ENCODE measurements at places on chromosomes 13 and 19. TPM values are rescaled to one million over a fixed set of nuclear protein-coding genes. Genes with fewer than 3 reads are reported as not detected.

DNA sequence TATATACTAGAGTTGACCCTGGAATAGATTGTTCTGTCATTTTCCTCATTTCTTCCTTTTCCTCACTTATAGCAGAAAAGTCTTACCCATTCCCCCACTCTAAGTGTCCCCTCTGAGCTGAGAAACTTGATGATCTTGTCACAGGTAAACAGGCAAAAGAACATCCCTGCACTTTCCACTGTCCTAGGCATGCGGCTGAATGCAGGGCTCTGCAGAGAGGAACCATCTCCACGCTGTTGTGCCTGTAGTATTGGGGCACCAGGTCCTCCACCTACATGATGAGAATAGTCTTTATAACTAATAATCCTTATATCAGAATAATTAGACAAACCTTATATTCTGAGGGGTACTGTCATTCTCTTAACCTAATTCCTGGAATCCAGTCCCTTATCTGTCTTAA lies 211.3 kb downstream of the RBM26 start:
- DNase-seq: no peak

GRCh38 chr13:22428188-22428828 lies 752.5 kb upstream of the SGCG start:
- DNase-seq: no peak

- DNase-seq: no peak
These were observed at the start of gene CAMSAP3 for GRCh38 chr19:7595466-7596133. Gene CAMSAP3, plus strand, starts transcription at chr19:7595863. Its CDS starts 140 bp downstream, at chr19:7596003.

DNA sequence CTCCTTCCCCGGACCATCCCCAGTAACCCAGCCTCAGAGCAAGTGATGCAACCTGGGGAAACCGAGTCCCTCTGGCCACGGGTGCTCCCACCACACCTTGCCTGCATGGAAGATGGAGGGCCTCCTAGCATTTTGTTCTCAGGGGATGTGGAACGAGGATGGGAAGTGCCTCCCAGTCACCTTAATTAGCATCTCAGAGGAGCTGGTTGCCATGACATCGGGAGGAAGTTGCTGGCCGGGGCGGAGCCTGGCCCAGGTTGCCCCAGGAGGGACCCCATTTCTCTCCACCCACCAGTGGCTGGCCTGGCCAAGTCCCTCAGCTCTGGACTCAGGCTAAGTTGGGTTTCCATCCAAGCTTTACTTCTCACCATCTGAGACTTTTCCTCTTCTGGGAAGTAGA lies 24.1 kb upstream of the PTPRS start:
- no peak for DNase-seq

GRCh38 chr19:32296694-32297093 lies 48.7 kb upstream of the ZNF507 start:
- DNase-seq: no peak

- no peak for DNase-seq
These were observed 39.3 kb downstream of the C13orf46 start for GRCh38 chr13:113934576-113934975.

GRCh38 chr13:25738342-25739196 lies 313.2 kb downstream of the SHISA2 start:
- no peak for DNase-seq

DNA sequence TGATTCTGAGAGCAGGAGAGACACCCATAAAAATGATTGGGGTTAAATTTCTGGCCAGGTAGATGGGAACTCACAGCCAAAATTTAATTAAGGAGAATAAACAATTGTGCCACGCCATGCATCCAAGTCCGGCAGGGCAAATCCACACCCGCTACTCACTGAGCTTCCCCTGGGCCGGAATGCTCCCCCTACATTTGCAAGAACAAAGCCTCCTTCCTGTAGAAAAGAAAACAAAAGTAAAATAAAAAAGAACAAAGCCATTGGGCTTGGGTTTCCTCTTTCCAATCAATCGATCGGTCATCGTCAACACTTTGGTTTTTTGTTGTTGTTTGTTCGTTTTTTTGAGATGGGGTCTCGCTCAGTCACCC lies 30.2 kb upstream of the TFDP1 start:
- no peak for DNase-seq

DNA sequence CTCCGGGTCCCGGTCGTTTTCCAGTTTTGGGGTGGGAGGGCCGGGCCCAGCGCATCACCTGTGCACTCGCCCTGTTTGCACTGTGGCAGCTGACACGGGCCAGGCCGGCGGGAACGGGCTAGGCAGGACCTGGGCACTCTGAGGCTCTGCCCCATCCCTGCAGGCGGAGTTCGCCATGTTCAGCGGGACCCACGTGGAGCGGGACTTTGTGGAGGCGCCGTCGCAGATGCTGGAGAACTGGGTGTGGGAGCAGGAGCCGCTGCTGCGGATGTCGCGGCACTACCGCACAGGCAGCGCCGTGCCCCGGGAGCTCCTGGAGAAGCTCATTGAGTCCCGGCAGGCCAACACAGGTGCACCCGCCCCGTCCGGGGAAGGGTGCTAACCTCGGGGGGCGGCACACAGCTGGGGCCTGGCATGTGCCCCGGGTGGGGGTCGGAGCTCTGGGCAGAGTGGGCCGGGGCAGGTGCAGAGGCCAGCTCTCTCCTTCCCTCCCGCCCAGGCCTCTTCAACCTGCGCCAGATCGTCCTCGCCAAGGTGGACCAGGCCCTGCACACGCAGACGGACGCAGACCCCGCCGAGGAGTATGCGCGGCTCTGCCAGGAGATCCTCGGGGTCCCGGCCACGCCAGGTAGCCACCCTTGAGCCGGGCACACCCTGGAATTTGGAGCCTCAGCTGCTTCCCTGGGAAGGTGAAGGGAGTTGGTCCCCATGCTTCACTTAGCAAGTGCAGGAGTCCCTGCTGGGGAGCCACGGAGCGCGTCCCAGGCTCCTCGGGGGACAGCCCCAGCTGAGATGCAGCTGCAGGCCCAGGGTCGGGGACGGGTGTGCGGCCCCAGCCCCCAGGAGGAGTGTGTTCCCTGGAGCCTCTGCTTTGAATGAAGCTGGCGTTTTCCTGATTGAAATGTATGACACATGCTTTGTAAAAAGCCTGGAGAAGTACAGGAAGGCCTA lies 9.3 kb upstream of the ZNF554 start:
- no peak for DNase-seq

GRCh38 chr13:52945348-52945747 lies 83.3 kb upstream of the OLFM4 start:
- DNase-seq: no peak

GRCh38 chr19:56142087-56142787 lies 1.1 kb downstream of the ZNF444 start:
- DNase-seq: no peak

DNA sequence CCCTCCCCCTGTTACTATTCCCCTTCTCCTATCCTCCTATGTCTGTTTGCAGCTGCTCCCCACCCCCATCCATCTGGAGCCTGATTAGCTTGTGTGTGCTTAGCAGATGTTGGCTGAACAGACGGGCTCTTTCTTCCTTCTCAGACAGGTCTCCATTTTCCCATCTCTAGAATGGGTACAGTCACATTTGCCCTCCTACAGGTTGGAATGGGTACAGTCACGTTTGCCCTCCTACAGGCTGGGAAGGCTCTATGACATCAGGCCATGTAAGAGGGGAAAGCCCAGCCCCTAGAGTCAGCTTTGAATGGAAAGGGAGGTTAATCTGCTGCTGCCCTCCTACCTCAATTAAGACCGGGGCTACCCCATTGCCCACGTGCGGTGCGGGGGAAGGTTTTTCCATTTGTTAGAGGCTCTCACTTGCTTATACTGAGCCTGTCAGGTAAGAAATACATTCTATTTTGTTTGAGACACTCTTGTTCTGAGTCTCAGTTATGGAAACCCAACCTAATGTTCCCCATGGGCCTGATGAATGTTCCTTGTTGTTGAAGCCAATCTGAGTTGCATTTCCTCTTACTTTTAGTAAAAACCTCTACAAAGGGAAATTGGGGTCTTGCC lies 2.2 kb upstream of the CLEC17A start:
- DNase-seq: no peak

- no peak for DNase-seq
These were observed 62.7 kb upstream of the ZNF726 start for GRCh38 chr19:23851966-23852365.

DNA sequence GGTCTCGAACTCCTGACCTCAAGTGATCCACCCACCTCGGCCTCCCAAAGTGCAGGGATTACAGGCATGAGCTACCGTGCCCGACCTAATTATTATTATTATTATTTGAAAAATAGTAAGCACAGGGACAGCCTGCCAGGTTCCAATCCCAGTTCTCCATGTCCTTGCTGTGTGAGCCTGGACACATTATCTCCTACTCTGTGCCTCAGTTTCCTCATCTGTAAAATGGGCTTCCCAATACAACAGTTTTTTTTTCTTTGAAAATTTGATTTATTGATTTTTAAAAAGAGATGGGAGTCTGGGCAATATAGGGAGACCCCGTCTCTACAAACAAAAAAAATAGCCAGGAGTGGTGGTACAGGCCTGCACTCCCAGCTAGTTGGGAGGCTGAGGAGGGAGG lies 3.3 kb downstream of the ZGLP1 start:
- no peak for DNase-seq

DNA sequence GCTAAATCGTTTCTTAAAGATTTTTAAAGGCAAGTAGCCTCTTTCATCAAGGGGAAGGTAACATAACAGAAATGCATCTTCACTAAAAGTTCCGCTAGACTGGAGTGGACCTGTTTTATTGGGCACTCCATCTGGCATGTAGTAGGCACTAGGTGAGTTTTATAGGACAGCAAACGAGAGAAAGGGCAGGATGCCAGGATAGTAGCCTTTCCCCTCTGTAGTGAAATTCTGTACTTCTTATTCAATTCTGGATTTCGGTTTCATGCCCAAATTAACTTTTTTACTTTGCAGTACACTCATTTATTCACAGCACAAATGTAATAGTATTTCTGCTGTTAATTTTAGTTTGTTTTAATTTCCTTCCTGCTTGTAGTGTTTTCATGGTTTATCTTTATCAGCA lies 45.2 kb downstream of the GPR180 start:
- no peak for DNase-seq

- no peak for DNase-seq
These were observed 222.0 kb downstream of the SLITRK5 start for GRCh38 chr13:87893186-87893585.

DNA sequence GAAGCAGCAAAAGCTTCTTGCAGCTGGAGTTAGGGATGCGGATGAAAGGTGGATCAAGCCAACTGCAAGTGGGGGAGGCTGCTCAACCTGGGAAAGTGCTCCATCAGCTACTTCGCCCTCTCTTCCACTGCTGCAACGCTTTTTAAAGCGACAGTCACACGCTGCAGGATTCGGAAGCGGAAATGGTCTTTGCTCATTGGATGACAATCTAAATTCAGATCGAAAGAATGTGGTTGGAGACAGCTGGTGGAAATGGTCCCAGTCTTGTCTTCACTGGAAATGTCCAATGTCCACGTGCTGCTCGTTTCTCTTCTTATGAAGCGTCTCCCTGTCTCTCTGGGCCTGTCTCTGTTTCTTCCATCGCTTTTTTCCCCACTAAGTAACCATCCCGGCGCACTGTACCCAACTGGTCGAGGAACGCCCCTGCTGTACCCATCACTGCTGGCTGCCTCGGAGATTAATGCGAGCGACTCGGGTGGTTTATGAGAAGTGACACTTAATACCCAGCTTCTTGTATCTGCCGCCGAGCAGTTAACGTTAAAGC lies 2.1 kb upstream of the FGF9 start:
- no peak for DNase-seq

DNA sequence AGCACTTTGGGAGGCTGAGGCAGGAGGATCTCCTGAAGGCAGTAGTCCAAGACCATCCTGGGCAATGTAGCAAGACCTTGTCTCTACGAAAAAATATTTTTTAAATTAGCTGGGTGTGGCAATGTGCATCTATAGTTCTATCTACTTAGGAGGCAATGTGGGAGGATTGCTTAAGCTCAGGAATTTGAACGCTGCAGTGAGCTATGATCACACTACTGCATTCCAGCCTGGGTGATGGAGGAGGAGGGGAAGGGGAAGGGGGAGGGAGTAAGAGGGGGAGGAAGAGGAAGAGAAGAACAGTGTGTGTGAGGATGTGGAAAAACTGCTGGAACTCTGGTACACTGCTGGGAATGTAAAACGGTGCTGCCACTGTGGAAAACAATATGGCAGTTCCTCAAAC lies 9.2 kb upstream of the CLIP3 start:
- no peak for DNase-seq

GRCh38 chr13:60379837-60380565 lies 17.0 kb upstream of the TDRD3 start:
- no peak for DNase-seq

DNA sequence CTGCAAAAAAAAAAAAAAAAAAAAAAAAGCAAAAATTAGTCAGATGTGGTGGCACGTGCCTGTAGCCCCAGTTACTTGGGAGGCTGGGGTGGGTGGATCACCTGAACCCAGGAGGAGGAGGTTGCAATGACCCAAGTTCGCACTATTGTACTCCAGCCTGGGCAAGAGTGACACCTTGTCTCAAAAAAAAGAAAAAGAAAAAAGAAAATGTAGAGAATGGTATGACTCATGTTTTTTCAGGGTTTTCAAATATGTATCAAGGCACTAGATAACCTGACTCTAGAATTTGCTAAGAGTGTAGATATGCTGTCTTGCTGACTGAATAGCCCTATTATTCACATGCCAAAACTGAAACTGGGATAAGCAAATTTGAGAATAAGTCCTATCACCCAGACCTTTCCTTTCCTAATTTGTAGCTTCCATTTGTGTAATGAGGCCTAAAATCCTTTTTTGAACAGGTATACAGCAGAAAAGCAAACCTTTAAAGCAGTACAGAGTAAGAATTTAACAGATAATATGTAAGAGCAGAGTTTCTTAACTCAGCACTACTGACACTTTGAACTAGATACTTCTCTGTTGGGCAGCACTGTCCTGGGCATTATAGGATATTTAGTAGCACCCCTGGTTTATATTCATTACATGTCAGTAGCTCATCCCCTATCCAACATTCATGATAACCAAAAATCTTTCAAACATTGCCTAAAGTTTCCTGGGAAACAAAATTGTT lies 108.6 kb downstream of the ELF1 start:
- no peak for DNase-seq

DNA sequence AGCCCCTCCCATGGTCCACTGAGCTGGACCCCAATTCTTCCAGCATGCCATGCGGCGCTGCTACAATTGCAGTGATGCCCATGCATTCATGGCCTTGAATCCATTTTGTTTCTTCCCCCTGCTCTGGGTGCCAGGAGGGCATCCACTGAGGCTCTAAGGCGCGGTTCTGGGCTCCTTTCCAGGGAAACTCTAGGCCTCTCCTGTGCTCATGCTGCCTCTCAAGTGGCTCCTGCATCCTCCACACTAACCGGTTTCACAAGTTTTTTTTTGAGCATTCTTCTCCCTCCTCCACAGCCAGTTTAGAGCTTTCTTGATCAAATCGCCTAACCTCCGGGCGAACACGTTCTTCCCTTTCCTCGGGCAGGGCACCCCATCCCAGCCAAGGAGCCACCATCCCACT lies 69.1 kb upstream of the FLT1 start:
- no peak for DNase-seq

The JUND gene
- 462 TPM for total RNA-seq

The TMC4 gene
- total RNA-seq: 0.16 TPM

The MBD3L2 gene
- total RNA-seq: not detected

The DPF1 gene
- 3.4 TPM for total RNA-seq

Data from activated T-helper 2 cell treated with anti-CD3 and anti-CD28 coated beads, Interferon-gamma antibody, Interleukin-2, Interleukin-4, amounts not matched to agents 10 μg/mL and 5 μg/mL and 100 μg/mL, durations not matched to agents 14 hours and 24 hours and 36 hours (primary cell).